ENCODE measurements at places on chromosomes 7 and 10. TPM values are rescaled to one million over a fixed set of nuclear protein-coding genes. Genes with fewer than 3 reads are reported as not detected.

- peaks cover 14% of the 10 kb centered on the region for H3K4me1 ChIP-seq
- no peak overlapping the region for H3K4me3 ChIP-seq
- DNase-seq, result no peak
- H3K27me3 ChIP-seq, result no peaks in the 10 kb centered on the region
- H3K27ac ChIP-seq, result no peak overlapping the region
Observed at GRCh38 chr7:44724276-44724675, 24.4 kb upstream of the ZMIZ2 start.

AGMO gene
- polyA plus RNA-seq, result not detected

- no peak for DNase-seq
- H3K27me3 ChIP-seq, result no peaks in the 10 kb centered on the region
- H3K36me3 ChIP-seq, result no peaks in the 10 kb centered on the region
Observed at GRCh38 chr7:14294637-14295036, 305.2 kb upstream of the ETV1 start.

TMEM72 gene
- polyA plus RNA-seq, result not detected

DNA sequence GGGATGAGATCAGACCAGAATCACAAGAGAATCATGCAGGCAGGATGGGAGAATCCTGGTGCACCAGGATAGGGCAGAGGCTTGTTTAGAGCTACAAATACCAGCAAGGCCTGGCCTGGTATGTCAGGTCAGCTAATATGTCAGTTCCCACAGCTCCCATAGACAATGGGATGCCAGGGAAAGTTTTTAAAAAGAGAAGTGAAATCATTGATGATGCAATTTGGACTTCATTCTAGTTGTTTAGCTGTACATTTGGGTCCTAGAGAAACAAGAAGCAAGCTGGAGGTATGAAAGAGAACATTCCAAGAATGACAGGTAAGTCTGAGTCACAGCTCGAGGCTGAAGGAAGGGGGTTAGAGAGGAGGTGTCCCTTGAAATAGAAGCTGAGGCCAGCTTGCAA is 45.2 kb downstream of the GPR141 start:
- no peak overlapping the region for H3K27ac ChIP-seq
- H3K4me1 ChIP-seq, result no peaks in the 10 kb centered on the region
- no peak overlapping the region for H3K4me3 ChIP-seq
- DNase-seq, result no peak

GRCh38 chr10:48545462-48546145 is 59.3 kb downstream of the ARHGAP22 start:
- no peaks in the 10 kb centered on the region for H3K4me1 ChIP-seq
- H3K4me3 ChIP-seq, result no peak overlapping the region
- peaks cover 3% of the 10 kb centered on the region for H3K27me3 ChIP-seq

SLC13A1 gene
- not detected for polyA plus RNA-seq

DNA sequence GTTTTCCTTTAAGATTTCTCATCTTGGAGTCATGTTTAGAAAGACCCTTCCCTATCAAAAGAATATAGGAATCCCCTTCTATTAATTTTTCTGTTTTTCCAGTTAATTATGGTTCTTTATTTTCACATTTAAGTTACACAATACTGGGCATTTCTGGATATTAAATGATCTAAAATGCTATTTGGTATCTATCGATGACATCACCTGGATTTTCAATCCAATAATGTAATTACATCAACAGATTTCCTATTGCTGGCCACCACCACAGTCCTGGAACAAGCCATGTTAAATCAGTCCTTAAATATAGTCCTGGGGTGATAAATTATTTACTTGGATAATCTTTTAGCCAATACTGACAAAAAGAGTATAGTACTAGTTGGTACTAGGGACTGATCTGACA is 48.0 kb downstream of the PUS7 start:
- peaks cover 1% of the 10 kb centered on the region for H3K36me3 ChIP-seq
- H3K4me1 ChIP-seq, result no peaks in the 10 kb centered on the region
- no peaks in the 10 kb centered on the region for H3K27me3 ChIP-seq
- DNase-seq, result no peak

DNA sequence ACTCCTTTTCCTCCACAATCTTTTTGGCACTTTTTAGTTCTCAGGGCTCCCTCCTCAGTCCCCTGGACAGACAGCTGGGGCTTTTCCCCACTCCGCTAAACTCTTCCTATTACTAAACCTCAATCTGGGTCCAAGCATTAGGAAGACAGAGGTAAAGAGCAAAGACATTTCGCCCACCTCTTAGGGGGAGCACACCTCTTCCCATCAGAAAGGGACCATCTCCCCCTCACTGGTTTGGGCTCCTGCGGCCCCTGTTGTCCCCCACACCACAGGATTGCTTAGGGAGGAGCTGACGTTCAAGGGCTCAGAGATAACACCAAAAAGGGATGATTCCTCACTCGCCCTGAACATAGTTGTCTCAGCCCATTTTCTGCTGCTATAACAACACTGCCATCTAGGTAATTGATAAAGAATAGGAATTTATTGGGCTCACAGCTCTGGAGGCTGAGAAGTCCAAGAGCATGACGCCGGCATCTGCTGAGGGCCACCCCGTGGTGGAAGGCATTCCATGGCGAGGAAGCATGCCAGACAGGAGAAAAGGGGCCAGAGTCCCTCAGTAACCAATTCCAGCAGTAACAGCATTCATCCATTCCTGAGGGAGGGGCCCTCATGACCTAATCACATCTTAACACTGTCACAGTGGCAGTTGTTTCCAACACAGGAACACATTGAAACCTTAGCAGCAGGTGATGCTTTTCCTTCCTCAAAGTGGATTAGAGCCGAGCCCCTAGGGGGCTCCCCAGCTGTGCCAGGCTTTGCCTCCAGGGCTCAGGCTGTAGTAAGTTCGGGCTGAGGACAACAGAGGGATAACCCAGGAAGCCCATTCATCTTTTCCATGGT is 209.6 kb downstream of the EBF3 start:
- no peaks in the 10 kb centered on the region for H3K36me3 ChIP-seq
- no peak for DNase-seq
- no peak overlapping the region for H3K27ac ChIP-seq
- no peak overlapping the region for H3K4me3 ChIP-seq

HELLS gene
- polyA plus RNA-seq, result 16.8 TPM

DNA sequence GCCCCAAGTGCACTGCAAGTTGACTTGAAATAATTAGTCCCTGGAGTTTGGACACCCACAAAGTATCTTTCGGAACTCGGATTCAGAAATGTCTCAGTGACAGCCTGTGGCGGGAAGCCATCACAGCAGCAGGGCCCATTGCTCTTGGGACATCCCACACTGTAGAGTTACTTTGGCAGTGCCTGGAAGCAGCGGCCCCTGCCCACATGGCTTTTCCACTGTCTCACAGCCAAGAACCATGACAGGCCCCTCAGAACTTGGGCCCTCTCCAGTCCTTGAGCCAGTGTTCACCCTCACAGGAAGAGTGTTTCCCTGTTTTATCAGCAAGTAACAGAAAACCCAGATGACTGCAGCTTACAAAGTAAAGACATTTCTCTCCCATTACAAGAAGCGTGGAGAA is 477.0 kb upstream of the GALNT17 start:
- H3K36me3 ChIP-seq, result no peaks in the 10 kb centered on the region
- H3K27ac ChIP-seq, result no peak overlapping the region
- no peak for DNase-seq
- H3K27me3 ChIP-seq, result no peaks in the 10 kb centered on the region
- H3K4me3 ChIP-seq, result no peak overlapping the region

Data from keratinocyte (primary cell).